ENCODE measurements at places on chromosomes 6 and 20.
A peak's percentile ranks its signal among the peaks of the same experiment; 100 is the strongest.

GRCh38 chr6:125598422-125598821 is 151.0 kb upstream of the HEY2 start:
- no peak for DNase-seq

DNA sequence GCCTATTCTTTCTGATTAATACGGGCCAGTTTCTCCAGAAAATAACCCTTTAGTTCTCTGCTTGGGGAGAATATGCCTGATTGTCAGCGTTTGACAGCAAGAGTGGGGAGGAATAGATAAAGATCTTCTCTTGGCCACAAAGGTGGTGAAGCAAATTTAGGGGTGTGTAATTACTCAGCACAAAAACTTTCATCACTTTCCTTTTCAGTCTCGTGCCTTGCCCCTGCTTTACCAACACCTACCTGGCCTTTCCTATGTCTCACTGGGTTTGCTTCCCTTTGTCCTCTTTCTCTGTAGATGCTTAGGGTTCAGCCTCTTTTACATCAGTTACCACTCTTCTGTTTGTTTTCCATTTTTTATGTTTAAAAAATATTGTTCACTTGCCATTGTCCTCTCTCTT is 99.2 kb downstream of the MCHR2 start:
- DNase-seq: no peak

GRCh38 chr20:17841751-17842215 is 126.8 kb downstream of the SNX5 start:
- no peak for DNase-seq

DNA sequence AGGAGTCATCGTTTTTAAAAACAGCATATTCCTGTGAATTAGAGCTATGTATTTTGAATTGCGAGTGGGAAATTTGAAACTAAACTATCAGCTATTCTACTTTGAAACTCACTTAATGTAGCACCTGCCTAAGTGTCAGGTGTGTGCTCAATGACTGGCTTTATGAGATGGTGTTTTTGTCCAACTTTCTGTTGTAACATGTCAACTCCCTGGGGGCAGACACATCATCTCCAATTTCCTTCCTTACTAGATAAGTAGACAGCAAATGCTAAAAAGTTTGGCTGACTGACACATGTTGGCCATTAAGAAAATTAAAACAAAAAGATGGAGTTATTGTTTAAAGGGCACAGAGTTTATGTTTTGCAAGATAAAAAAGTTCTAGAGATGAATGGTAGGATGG is 226.9 kb downstream of the TFAP2B start:
- DNase-seq: no peak

GRCh38 chr20:19022118-19022575 is 190.3 kb upstream of the SLC24A3 start:
- DNase-seq: no peak

- no peak for DNase-seq
Measured at GRCh38 chr20:22496817-22497216, 87.6 kb downstream of the FOXA2 start.

- DNase-seq: no peak
Measured at GRCh38 chr6:147220345-147220744, 16.1 kb downstream of the STXBP5 start.

DNA sequence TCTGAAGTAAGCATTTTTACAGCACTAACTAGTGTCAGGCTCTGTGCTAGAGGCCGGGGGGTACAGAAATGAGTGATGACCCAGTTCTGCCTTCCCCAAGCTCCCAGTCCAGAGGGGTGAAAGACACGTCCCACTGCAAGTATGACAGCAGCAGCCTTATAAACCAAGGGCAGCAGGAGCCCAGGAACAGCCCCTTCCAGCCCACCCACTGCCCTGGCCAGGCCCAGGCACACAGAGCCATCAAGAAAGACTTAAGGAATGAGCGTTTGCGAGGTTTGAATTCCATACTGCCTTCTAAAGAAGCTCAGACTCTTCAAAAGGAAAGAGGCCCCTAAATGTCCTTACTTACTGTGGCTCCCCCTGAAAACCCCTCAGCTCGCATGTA is 10.0 kb downstream of the TRERF1 start:
- no peak for DNase-seq

DNA sequence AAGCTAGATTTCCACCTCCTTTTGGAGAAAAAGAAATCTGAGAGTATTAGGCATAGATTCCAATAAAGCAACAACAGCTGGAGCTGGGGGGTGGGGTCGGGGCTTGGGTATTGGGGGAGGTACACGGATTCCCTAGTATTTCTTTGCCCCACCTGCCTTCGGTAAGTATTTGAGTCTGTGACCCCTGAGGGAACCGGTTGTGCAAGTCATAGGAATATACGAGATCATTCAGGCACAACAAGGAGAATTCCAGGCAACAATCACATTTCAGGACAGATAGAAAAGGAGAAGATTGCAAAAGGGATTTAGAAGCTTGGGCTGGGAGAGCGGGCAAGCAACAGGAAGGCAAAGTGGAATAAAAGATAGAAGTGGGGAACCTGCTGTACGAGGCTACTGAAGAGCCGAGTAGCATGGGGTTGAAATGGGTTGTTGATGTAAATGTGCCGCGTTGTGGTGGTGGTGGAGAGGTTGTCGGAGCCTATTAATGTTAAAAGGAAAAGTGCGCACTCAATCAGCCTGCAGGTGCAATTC is 148.9 kb downstream of the BCAS1 start:
- no peak for DNase-seq

DNA sequence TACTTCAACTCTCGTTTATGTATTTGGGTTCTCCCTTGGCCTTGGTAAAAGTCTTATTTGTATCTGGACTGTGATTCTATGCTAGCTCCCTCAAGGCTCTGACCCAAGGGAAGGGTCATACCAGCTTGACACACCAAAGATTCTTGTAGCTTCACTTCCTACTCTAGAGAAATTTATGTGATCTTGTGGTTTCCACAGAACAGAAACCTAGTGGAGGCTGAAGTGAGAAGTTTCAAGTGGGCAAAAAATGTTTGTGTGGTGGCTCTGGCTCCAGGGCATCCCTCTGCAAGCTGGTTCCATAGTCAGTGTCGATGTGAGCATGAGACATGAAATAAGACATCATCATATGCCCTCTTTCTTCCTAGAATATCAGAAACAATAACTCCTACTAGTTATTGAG is 48.1 kb upstream of the TNFRSF21 start:
- no peak for DNase-seq

- DNase-seq: no peak
Measured at GRCh38 chr6:111033628-111034289, 51.9 kb downstream of the RPF2 start.

DNA sequence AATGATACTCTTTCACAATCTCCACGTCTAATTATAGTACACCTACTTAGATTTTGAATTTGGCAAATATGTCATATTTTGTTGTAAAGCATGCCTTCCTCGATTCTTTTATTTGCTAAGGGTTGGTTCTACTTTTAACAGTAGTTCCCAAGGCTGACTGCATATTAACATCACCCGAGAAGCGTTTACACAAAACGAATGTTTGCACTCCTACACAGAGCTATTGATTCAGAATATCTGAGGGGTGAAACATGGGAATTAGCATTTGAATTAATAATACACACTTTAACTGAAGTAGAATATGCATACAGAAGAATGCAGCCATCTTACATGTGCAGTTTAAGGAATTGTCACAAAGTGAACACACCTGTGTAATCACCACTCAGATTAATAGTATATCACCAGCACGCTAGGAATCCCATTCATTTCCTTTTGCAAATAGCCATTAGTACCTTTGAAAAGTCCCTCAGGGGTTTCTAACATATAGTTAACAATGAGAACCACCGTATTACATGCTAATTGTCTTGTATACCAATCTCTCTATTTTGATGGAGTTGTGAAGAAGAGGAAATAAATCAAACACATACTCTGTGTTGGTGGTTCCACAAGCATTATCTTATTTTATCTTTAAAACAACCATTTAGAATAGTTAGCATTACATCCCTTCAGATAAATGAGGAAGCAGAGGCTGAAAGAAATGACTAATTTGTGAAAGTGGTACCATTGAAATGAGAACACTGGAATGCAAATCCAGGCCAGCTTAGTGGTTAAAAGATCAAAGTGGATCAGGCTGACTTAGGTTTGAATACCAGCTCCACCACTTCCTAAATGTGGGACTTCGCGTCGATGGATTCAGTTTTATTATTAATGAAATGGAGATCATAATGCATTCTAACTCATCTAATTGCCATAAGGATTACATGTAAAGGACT is 317.6 kb downstream of the HDGFL1 start:
- DNase-seq: no peak

DNA sequence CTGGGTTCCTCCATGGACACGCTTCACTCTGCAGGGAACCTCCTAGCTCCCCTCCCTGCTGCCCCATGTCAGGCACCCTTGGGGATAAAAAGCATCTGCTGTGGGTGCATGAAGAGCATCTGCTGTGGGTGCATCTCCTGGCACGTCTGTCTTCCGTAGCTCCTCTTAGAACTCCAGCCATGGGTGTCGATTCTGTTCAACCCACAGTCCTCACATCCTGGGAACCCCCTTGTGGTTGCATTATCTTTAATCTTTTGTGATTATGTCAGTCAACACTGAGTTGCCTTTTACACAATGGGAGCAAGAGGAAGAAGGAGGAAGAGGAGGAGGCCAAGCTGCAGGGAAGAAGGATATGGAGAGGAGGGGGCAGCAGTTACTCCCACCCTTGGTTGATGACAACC is 24.1 kb upstream of the CCR6 start:
- peak; percentile 58 for DNase-seq

- peak; percentile 70 for DNase-seq
Measured at GRCh38 chr6:141484711-141485110, 648.0 kb upstream of the GJE1 start.

GRCh38 chr20:11379257-11380011 is 538.3 kb upstream of the BTBD3 start:
- no peak for DNase-seq

GRCh38 chr6:16450821-16451220 is 212.4 kb downstream of the GMPR start:
- no peak for DNase-seq

DNA sequence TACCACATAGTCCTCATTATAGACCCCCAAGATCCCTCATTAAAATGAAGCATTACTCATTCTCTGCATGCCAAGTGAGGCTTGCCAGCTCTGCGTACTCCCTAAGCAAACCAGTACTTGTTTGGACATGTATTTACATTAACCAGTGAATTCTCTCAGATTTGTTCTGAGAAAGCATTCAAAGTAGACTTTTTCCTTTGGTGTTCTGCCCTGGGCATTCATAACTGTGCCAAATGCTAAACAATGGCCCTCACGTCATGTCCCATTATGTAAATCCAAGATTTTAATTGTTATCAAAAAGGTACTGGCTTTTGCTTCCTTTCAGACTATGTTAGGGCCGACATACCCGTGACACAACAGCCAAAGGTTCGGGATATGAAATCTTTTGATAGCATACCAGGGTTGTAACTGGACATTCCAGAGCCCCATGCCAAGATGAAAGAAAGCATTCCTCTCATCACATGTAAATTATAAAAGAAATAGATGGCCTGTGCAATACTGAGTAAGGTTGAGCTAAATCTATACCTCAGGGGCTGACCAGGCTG is 164.2 kb downstream of the ADAT2 start:
- no peak for DNase-seq

DNA sequence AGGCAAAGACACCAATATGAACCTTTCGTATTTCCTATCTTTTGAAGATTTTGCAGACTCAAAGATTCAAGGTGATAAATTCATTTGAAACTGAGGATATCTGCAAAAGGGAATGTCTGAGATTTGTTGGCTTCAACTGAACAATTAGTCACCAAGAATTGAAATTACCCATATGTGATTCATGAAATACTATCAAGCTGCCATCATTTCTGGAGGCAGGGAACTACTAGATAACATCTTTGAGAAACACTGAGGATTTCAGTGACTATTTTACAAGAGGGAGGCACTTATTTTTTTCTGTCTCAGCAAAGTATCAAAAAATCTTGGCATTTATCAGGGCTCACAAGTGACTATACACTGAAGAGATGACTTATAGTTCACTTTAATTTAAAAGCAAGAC is 39.8 kb upstream of the MMS22L start:
- no peak for DNase-seq

- DNase-seq: no peak
Measured at GRCh38 chr20:17810062-17810631, 110.4 kb downstream of the BANF2 start.

- no peak for DNase-seq
Measured at GRCh38 chr20:36744243-36744642, 1.6 kb downstream of the NDRG3 start.

- peak; percentile 13 for DNase-seq
Measured at GRCh38 chr20:32574296-32575226, 10.6 kb downstream of the NOL4L start.

GRCh38 chr20:5072756-5073659 is 46.8 kb downstream of the PCNA start:
- DNase-seq: no peak

GRCh38 chr20:63056236-63057170 is 49.7 kb upstream of the BHLHE23 start:
- DNase-seq: peak; percentile 38

- DNase-seq: no peak
Measured at GRCh38 chr6:13377054-13377758, 48.9 kb upstream of the TBC1D7 start.

DNA sequence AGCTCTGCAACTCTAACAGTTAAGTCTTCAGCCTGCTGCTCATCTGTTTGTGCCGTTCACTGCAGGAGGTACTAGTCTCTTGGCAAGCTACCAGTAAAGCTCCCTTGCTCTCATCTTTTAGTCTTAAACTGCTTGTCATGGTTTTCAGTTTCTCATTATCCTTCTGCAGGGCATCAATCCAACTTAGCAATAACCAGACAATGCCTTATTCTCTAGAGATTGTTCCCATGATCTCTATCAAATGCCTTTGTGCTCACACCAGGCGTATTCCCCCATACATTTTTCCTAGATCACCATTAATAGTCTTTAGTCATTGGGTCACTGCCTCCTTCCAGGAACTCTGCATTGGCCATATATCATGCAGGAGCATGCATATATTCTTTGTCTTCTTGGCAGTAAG is 171.3 kb downstream of the GRM1 start:
- no peak for DNase-seq

DNA sequence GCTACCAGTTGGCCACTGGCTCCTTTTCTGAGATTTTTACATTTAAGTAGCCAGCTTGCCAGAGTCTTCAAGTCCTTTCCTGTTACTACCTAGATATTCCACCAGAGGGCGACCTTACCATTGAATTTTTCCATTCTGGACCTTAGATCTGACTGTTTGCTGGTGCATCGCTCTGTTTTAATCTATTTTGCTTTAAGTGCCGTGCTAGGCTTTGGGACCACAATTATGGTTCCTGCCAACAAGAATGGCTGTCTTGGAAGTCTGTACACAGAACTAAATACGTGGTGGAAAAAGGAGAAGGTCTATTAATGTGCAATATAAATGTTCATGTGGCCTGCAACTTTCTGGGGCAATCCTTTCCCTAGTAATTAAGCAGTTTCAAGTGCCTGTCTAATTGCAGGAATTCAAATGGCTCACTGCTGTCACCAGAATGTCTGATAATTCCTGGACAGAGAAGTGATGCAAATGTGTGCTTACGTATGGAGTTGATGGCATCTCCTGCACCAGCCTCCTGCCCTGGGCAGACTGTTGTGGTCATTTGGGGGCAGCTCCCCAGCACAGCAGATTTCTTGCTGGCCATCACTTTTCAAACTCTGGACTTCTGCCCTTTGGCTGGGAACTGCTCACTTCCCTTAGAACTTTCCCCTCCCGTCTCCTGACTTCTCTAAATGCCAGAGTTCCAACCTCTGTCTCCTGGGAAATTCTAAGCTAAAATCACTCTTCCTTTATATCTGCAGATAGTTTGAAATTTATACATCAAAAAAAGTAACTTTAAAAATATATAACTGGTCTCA is 5.6 kb upstream of the HLA-DOA start:
- peak; percentile 86 for DNase-seq
